ENCODE measurements at places on chromosomes 11 and 22. TPM values are rescaled to one million over a fixed set of nuclear protein-coding genes. Genes with fewer than 3 reads are reported as not detected.
A peak's percentile ranks its signal among the peaks of the same experiment; 100 is the strongest.

- no peak for DNase-seq
Measured at GRCh38 chr11:134447696-134448095, 35.7 kb upstream of the B3GAT1 start.

GRCh38 chr11:120801801-120802689 is 221.9 kb upstream of the TBCEL start:
- peak; percentile 67 for DNase-seq

HNRNPUL2 gene
- 63.9 TPM for total RNA-seq

DNA sequence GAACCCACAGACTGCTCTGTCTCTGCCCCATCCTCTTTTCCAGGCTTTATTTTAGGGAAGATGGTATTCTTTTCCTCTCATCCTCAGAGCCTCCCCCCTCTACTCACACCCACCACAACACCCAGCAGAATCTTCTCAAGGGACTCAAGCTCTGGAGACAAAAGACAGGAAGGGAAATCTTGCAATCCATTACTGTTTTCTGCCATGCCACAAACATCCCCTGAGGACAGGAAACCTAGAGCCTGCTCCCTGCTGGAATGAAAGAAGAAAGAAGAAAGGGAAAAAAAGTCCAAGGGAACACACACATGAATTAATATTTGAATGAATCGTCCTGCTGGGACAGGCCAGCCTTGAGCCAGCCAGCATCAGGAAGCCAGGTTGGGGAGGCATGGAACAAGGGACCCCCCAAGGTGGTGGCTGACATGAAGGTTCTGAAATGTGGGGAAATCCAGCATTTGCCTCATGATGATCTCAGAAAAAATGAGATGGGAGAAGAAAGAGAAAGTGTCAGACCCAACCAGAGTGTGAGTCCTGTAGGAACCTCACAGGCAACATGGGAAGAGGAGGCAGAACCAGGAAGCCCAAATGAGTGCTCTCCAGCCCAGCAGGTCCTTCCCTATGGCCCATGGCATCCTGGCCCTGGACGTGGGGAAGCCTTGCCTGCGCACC is 34.0 kb downstream of the SLCO2B1 start:
- DNase-seq: no peak

- DNase-seq: no peak
Measured at GRCh38 chr11:97786961-97787360, 1233.8 kb upstream of the CNTN5 start.

TBRG1 gene
- 33.3 TPM for total RNA-seq

LAYN gene
- 4.5 TPM for total RNA-seq

KLHL35 gene
- total RNA-seq: 0.55 TPM

LAMTOR1 gene
- total RNA-seq: 85.4 TPM

- DNase-seq: no peak
Measured at GRCh38 chr11:72037554-72038311, 39.0 kb downstream of the IL18BP start.

- DNase-seq: no peak
Measured at GRCh38 chr11:98710986-98711385, 309.8 kb upstream of the CNTN5 start.

MAPK8IP2 gene
- total RNA-seq: 7.7 TPM

BDNF gene
- 3.5 TPM for total RNA-seq

- no peak for DNase-seq
Measured at GRCh38 chr11:48011798-48012391, 31.5 kb downstream of the PTPRJ start.

YPEL4 gene
- 0.22 TPM for total RNA-seq

DNA sequence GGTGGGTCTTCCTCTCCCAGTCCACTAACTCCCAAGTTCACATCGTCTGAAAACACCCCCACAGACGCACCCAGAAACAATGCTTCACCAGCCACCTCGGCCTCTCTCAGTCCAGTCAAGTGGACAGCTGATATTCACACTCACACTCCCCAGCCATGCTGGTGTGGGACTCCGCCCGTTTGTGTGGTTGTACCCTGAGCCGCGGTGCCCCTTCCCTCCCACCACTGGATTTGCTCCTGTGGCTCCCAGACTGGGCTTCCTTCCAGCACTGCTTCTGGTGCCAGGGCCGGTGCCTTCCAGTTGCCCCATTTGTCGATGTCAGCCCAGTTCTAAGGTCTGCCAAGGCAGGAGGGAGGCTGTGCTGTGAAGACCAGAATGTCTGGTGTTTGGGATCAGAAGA is 37.9 kb upstream of the PLET1 start:
- DNase-seq: no peak

GRCh38 chr22:46348099-46348695 is 12.7 kb downstream of the TRMU start:
- DNase-seq: no peak

DNA sequence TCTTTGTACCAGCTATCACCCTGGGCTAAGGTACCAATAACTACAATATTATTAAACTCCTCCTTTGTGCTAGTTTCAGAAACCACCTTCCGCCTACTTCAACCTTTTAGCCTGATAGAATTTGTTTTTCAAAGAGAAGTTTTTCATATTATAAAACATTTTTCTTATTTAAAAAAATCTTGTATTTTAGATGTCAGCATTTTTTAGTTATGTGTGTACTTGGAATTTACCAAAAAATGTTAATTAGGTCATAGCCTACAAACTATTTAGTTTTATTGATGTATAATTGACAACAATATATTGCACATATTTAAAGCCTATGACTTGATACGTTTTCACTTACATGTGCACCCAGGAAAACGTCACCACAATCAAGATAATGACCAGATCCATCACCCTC is 1097.6 kb downstream of the JRKL start:
- DNase-seq: no peak

SCUBE1 gene
- total RNA-seq: 4.5 TPM

DNA sequence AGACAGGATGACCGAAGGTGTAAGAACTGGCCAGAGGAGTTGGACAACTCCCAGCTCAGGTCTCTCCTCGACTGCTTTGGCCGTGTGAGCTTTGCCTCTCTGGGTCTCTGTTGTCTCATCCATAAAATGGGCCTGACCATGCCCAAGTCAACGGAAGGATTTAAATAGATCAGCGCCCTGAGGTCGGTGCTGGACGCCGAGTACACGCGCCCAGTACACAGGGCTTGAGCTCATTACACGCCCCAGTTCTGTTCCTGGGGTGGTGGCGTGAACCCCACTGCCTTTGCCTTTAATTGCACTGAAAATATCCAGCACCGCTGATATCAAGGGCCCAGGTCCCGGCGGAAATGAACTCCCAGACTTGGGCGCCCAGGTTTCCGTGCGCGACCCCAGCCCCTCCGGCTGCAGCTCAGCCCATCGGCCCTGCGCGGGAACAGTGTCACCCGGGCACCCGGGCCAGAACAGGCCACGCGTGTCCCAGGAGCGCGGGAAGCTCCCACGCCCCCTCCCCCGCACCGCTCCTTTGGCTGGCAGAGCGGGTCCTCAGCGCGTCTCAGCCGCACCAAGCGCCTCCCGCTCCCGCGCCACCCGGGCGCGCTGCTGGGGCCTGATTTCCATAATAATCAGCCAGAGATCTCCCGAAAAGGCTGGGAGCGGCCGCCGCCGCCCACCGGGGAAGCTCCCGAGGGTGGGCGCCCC is 42.2 kb downstream of the CYTH4 start:
- no peak for DNase-seq

GRCh38 chr11:116981266-116981885 is 116.9 kb downstream of the SIK3 start:
- no peak for DNase-seq

DNA sequence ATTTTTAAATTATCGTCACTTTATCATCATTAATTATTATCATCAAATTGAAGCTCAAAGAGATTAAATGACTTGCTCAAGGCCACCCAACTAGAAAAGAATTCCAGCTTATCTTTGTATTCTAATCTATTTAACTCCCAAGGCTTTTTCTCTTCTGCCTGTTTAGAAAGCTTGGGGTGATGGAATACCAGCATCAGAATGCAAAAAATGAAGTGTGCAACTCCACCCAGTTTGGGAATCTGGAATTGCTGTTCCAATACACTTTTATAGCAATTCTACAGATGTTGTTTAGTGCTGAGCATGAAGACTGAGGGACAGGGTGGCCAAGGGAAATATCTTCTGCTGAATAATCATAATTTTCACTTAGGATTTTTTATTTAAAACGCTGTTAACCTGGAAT is 97.2 kb upstream of the FIBIN start:
- DNase-seq: no peak
